ENCODE measurements at places on chromosomes 6 and 20. TPM values are rescaled to one million over a fixed set of nuclear protein-coding genes. Genes with fewer than 3 reads are reported as not detected.

The RIMS4 gene
- 1.6 TPM for total RNA-seq

GRCh38 chr20:8658103-8658502 lies 410.8 kb upstream of the PLCB4 start:
- H3K36me3 ChIP-seq: peaks cover 3% of the 10 kb centered on the region
- DNase-seq: no peak
- no peak overlapping the region for H3K4me3 ChIP-seq
- no peaks in the 10 kb centered on the region for H3K4me1 ChIP-seq
- no peaks in the 10 kb centered on the region for H3K27me3 ChIP-seq

DNA sequence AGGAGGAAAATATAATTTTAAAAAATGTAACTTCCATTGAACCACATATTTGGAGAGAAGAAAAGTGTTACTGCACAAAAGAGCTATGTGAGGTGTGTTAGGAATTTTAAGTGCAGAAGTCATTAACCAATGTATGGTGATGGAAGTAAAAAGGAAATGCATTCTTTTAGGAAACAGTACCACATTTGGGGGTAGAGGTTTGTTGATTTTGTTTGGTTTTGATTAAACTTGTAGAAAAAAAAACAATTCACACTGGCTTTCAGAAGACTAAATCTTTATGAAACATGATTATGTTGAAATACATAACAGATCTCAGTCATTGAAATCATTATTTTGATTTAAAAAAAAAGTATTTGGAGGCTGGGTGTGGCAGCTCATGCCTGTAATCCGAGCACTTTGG lies 1287.0 kb upstream of the GJE1 start:
- DNase-seq: no peak
- H3K4me3 ChIP-seq: no peak overlapping the region
- no peaks in the 10 kb centered on the region for H3K27me3 ChIP-seq
- no peaks in the 10 kb centered on the region for H3K36me3 ChIP-seq

- H3K4me1 ChIP-seq: peaks cover 2% of the 10 kb centered on the region
- no peak overlapping the region for H3K4me3 ChIP-seq
- H3K27me3 ChIP-seq: no peaks in the 10 kb centered on the region
- H3K27ac ChIP-seq: no peak overlapping the region
- H3K36me3 ChIP-seq: no peaks in the 10 kb centered on the region
Observed at GRCh38 chr6:85065831-85066230, 301.4 kb upstream of the TBX18 start.

GRCh38 chr20:8020314-8021079 lies 936 bp upstream of the TMX4 start:
- H3K4me1 ChIP-seq: peaks cover 10% of the 10 kb centered on the region
- no peak overlapping the region for H3K27ac ChIP-seq
- H3K4me3 ChIP-seq: no peak overlapping the region
- no peak for DNase-seq
- no peaks in the 10 kb centered on the region for H3K27me3 ChIP-seq
- no peaks in the 10 kb centered on the region for H3K36me3 ChIP-seq

- no peaks in the 10 kb centered on the region for H3K36me3 ChIP-seq
- no peak overlapping the region for H3K4me3 ChIP-seq
- DNase-seq: no peak
Observed at GRCh38 chr6:158374020-158374419, 61.8 kb downstream of the TULP4 start.

All from mesothelial cell of epicardium (in vitro differentiated cells).